Mucosa of gallbladder (tissue), 1 donor: ENCODE measurements at places on chromosomes 3 and 15.

GRCh38 chr15:56919609-56920366 lies 1.3 kb downstream of the TCF12 start:
- DNase-seq, result peak; percentile 19

- no peak for DNase-seq
Measured at GRCh38 chr15:50970524-50970923, 62.0 kb downstream of the AP4E1 start.

DNA sequence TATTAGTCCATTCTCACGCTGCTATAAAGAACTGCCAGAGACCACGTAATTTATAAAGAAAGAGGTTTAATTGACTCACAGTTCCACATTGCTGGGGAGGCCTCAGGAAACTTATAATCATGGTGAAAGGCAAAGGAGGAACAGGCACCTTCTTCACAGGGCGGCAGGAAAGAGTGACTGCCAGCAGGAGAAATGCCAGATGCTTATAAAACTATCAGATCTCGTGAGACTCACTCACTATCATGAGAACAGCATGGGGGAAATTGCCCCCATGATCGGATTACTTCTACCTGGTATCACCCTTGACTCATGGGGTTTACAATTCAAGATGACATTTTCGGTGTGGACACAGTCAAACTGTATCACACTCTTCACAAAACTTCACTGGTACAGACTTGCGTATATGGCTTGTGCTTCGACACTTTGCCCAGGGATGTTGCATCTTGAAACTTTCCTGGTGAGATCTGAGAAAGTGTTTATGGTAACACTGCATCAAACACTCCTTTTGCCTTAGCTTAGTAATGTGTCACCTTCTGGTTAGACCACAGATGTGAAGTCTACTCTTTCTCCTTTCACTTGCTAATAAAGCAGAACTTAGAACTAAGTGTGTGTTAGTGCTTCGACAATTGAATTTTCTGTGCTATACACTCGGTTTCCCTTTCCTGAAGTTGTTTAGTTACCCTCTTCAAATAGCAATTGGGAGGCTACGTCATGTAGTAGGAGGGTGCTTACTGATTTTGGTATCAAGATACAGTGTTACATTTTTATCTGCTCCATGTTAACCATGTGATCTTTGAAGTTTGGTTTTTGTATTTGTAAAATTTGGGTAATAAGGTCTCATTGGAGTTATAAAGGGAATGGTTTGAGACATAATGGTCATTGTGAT lies 185.7 kb downstream of the LPP start:
- DNase-seq, result no peak

DNA sequence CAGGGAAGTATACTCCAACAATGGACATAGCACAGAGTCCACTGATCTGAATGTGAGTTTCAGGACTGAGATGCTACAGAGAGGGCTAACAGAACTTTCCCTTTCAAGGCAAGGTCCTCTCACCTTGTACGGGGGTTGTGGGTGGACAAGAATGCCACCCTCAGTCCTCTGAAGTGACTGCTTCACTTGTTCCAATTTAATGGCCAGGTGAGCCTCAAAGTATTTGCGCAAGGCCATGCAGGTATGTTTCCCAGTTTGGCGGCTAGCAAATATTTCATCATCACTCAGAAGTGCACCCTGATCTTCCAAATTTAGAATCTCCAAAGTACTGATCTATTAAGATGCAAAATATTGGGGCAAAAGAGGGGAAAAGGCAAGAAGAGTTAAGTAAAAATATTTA lies 38.1 kb downstream of the RBM15B start:
- DNase-seq, result no peak

DNA sequence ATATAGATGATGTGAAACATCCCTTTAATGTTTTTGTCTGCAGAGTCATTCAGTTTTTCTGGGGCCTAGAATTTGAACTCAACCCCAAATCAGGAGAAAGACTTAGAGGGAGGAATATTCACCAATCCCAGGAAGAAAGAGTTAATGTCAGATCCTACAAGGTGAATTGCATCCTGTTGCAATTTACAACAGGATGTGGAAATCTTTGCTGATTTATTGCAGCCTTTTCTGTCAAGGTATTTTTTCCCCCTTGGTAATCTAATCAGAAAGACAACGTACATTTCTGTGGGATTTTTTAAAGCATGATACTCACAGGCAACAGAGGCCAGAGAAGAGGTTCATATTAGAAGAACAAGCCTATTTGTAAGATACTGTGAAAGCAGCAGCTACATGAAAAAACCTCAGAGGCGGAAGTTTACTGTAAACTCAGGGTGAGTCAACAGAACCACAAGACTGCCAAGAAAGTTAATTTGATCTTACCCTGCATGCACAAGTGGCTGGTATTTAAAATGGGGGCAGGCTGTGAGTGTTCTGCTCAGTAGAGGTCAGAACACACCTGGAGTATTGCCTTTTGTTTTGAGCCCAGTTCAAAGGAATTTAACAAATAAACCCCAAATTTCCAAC lies 531.9 kb downstream of the AGBL1 start:
- DNase-seq, result no peak

DNA sequence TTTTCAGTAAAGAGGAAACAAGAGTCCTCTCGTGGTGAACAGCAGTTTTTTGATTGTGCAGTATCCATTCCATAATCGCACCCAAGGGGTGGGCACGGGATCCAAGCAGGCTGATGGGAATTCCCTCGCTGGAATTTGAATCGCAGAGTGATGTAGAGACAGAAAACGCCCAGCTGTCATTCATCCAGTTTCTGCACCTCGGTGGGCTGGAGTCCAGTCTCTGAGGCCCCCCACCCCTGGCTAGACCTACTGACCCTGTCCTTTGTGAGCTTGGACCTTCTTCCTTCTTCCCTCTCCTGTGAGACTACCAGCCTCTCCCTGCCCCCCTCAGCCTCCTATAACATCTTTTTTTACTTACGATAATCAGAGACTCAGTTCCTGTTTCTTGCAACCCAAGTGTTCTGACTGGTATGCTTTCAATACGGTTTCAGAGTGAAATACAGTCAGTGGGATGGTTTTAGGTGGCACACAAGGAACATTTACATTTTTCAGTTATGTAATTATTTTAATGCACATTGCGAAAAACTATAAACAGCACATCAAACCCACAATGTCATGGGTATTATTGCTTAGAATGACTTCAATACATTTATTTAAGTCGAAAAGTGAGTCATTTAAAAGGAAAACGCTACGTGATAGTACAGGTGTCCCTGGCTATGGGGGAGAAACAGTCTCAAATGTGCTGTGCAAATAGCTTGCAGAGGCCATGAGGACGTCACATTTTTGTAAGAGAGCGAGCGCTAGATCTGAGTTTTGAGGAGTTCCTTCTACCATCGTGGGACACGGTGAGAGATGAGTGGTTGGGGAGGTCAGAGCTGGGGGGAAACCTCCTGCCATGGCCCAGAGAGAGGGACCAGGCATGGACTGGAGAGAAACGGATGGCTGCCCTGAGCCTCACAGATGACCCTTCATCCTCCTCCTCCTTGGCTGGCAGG lies 37.5 kb upstream of the CHST2 start:
- DNase-seq, result no peak

DNA sequence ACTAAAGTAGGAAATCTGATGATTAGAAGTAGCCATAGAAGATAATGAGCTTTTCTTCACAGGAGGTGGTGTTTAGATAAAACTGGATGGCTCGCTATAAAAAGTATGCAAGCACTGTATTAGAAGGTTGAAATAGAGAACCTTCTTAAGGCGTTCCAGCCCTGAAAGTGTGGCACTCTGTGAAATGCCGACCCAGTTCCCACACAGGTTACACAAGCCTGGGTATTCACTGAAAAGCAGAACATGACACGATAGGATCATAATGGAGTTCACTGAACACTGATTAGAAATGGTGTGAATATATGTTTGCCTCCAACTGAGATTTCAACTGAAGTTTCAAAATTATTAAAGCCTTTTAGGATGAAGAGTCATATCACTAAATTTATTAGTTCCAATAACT lies 15.0 kb upstream of the LRRC34 start:
- no peak for DNase-seq

- DNase-seq, result no peak
Measured at GRCh38 chr3:2655229-2655701, 454.9 kb downstream of the IL5RA start.

GRCh38 chr3:5972586-5972985 lies 785.1 kb downstream of the EDEM1 start:
- DNase-seq, result no peak

- DNase-seq, result no peak
Measured at GRCh38 chr3:14429237-14429636, 26.8 kb downstream of the SLC6A6 start.
